Liver (tissue), 10 donors: ENCODE measurements at places on chromosomes 16 and 17.
A peak's percentile ranks its signal among the peaks of the same experiment; 100 is the strongest.

- DNase-seq = no peak
- H3K27me3 ChIP-seq = no peaks in the 10 kb centered on the region
- H3K4me3 ChIP-seq = no peak overlapping the region
These were observed 145.6 kb upstream of the CHMP6 start for GRCh38 chr17:80845863-80846671.

DNA sequence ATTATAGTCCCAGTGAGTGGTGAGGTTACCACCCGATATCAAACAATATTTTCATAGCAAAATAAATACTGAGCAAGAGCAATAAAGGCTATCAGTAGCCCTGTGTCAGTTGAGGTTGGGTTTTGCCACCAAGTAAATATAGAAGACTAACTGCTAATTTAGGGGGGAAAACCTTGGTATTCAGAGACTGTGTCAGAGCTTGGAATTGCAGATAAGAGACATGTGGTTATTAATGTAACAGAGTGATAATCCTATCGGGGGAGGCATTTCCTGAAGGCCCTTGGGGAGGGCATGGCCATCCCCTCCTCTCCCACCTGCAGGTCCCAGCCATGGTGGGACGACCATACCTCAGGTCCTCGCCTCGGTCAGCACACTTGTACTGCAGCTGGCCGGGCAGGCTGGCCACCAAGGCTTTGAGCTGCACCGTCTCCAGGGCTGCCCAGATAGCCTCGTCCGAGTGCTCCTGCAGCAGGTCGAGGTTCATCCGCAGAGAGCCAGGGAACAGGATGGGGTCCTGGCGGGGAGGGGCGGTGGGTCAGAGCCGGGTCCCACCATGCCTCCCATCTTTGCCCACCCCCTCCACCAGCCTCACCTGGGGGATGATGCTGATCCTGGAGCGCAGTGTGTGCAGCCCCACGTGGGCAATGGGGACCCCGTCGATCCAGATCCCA, 68.9 kb downstream of the ABCC6 start:
- H3K4me3 ChIP-seq = no peak overlapping the region
- H3K4me1 ChIP-seq = peaks cover 25% of the 10 kb centered on the region
- no peaks in the 10 kb centered on the region for H3K27me3 ChIP-seq
- DNase-seq = no peak
- peaks cover 49% of the 10 kb centered on the region for H3K36me3 ChIP-seq

- no peak overlapping the region for H3K4me3 ChIP-seq
- H3K27ac ChIP-seq = no peak overlapping the region
- H3K4me1 ChIP-seq = peaks cover 4% of the 10 kb centered on the region
- DNase-seq = no peak
These were observed 4.7 kb downstream of the SERPINF1 start for GRCh38 chr17:1766382-1767135.

GRCh38 chr16:30937692-30938091, 11.2 kb upstream of the ORAI3 start:
- peaks cover 5% of the 10 kb centered on the region for H3K4me1 ChIP-seq
- peaks cover 2% of the 10 kb centered on the region for H3K36me3 ChIP-seq
- H3K27ac ChIP-seq = no peak overlapping the region
- DNase-seq = no peak

- no peak overlapping the region for H3K27ac ChIP-seq
- no peaks in the 10 kb centered on the region for H3K27me3 ChIP-seq
- H3K4me1 ChIP-seq = no peaks in the 10 kb centered on the region
These were observed 286.9 kb downstream of the NPIPA8 start for GRCh38 chr16:18049547-18050133.

DNA sequence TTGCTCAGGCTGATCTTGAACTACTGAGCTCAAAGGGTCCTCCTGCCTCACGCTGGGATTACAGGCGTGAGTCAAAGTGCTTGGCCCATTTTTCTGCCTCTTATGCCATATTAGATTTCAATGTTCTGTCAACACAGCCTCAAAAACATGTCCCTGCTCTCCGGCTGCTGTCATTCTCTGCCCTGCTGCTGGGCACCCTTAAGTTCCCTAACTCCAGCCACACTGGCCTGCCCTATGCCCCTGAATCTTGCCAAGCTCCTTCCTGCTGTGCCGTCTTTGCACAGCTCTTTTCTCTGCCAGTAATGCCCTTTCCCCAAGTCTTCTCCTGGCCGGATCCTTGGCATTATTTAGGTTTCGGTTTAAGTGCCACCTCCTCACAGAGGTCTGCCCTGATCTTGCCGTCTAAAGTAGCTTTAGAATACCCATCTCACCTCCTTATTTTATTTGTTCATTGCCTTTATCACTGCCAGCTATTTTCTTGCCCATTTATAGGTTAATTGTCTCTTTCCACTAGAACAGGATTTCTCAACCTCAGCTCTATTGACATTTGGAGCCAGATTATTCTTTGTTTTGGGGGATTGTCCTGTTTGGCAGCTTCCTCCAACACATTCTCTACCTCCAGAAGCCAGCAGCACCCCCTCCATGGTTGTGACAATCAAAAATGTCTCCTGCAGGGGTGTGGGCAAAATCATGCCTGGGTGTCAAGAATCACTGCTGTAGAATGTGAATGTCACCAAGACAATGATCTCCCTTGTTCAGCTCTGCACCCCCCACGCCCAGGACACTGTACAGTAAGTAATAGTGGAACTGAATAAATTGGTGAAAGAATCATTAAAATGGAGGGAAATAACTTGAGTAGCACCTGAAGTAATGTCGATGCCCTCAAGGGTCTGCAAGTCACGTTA, 168.2 kb downstream of the CYLD start:
- DNase-seq = no peak
- H3K36me3 ChIP-seq = no peaks in the 10 kb centered on the region
- H3K27me3 ChIP-seq = no peaks in the 10 kb centered on the region
- peaks cover 16% of the 10 kb centered on the region for H3K4me1 ChIP-seq
- peak overlapping the region; percentile 15 for H3K4me3 ChIP-seq
- H3K27ac ChIP-seq = peak overlapping the region; percentile 9

DNA sequence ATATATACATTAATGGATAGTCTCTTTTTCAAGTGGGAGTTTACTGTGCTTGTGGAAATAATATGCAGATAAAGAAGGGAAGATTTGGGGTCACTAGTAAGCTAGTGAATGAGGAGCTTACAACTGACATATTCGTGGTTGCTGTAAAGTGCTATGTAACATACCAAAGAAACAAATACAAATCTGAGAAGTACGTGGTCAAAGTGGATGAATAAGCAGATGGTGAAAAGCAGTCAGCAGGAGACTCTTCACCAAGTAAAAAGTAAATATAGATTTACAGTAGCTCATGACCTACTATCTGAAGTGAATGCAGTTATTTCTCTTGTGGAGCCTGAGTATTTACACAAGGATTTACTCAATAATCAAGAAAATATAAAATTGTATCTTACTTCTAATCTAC, 136.6 kb upstream of the ELAC2 start:
- no peaks in the 10 kb centered on the region for H3K4me1 ChIP-seq
- no peak overlapping the region for H3K4me3 ChIP-seq
- H3K36me3 ChIP-seq = no peaks in the 10 kb centered on the region
- no peak overlapping the region for H3K27ac ChIP-seq
- no peak for DNase-seq

DNA sequence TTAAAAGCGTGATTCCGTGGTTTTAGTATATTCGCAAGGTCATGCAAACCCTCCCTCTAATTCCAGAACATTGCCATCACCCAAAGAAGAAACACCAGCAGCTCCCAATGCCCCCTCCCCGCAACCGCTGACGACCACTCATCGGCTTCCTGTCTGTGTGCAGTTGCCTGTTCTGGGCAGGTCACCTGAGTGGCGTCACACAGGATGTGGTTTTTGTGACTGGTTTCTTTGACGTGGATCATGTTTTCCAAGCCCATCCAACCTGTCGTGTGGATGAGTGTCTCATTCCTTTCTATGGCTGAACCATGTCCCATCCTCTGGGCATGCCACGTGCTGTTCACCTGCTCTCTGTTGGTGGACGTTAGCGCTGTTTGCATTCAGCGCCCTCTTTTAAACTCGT, 8.2 kb upstream of the ATP2C2 start:
- no peak overlapping the region for H3K27ac ChIP-seq
- H3K27me3 ChIP-seq = no peaks in the 10 kb centered on the region
- no peak for DNase-seq
- no peaks in the 10 kb centered on the region for H3K36me3 ChIP-seq
- no peak overlapping the region for H3K4me3 ChIP-seq

- no peak overlapping the region for H3K27ac ChIP-seq
- H3K27me3 ChIP-seq = no peaks in the 10 kb centered on the region
- H3K4me1 ChIP-seq = peaks cover 22% of the 10 kb centered on the region
- H3K36me3 ChIP-seq = no peaks in the 10 kb centered on the region
- H3K4me3 ChIP-seq = peak overlapping the region; percentile 77
These were observed 923 bp downstream of the ANKRD13B start for GRCh38 chr17:29593591-29594518.
